ENCODE measurements at places on chromosomes 4 and X. TPM values are rescaled to one million over a fixed set of nuclear protein-coding genes. Genes with fewer than 3 reads are reported as not detected.

GRCh38 chrX:154779261-154779660 is 16.6 kb downstream of the DKC1 start:
- H3K4me3 ChIP-seq = no peak overlapping the region
- H3K4me1 ChIP-seq = no peaks in the 10 kb centered on the region
- no peak overlapping the region for H3K27ac ChIP-seq
- no peaks in the 10 kb centered on the region for H3K27me3 ChIP-seq
- DNase-seq = no peak
- no peaks in the 10 kb centered on the region for H3K36me3 ChIP-seq

DNA sequence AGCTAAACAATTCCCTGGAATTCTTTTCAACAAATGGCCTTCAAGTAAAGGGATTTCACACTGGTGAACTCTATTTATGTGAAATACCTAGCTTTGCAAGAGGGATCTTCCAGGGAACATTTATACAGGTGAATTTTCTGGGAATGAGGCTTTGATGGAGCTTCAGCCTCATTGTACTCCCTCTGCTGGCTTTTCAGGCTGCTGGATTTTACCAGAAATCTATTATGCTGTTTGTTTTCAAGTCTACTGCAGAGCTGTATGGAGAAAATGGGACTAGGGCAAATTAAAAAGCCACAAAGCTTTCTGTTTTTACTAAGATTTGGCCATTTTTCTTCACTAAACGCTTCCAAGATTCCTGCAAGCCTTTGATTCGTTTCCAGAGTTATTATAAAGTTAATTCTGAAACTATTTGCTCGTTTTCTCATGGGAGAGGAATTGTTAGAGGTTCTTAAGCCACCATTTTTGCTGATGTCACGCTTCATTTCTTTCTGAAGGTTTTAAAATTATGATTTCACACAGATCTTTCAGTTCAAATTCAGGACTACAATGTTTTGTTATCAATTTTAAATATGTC is 31.6 kb downstream of the KDM6A start:
- H3K36me3 ChIP-seq = no peaks in the 10 kb centered on the region
- H3K4me3 ChIP-seq = no peak overlapping the region
- H3K27ac ChIP-seq = no peak overlapping the region
- no peak for DNase-seq
- H3K27me3 ChIP-seq = no peaks in the 10 kb centered on the region
- H3K4me1 ChIP-seq = no peaks in the 10 kb centered on the region

NAP1L2 gene
- not detected for total RNA-seq

DNA sequence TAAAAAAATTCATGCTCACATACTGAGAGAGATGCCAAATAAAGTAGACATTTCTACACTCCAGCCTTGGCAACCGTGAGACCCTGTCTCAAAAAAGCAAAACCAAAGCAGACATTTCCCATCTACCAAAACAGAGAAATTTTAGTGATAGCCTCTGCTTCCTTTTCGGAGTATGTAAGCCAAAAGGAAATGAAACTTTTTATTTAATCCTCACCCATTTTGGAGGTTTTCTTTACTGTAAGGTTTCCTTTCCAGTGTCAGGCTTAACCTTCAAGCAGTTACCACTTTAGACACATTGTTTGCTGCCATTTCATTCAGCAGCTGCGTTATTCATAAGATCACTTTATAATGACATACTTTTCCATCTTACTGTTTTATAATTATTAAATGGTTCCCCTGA is 15.9 kb downstream of the ADD1 start:
- peak overlapping the region; percentile 81 for H3K27ac ChIP-seq
- H3K4me3 ChIP-seq = no peak overlapping the region
- no peaks in the 10 kb centered on the region for H3K27me3 ChIP-seq
- H3K4me1 ChIP-seq = peaks cover 45% of the 10 kb centered on the region

SLC16A2 gene
- total RNA-seq = 9.2 TPM

DNA sequence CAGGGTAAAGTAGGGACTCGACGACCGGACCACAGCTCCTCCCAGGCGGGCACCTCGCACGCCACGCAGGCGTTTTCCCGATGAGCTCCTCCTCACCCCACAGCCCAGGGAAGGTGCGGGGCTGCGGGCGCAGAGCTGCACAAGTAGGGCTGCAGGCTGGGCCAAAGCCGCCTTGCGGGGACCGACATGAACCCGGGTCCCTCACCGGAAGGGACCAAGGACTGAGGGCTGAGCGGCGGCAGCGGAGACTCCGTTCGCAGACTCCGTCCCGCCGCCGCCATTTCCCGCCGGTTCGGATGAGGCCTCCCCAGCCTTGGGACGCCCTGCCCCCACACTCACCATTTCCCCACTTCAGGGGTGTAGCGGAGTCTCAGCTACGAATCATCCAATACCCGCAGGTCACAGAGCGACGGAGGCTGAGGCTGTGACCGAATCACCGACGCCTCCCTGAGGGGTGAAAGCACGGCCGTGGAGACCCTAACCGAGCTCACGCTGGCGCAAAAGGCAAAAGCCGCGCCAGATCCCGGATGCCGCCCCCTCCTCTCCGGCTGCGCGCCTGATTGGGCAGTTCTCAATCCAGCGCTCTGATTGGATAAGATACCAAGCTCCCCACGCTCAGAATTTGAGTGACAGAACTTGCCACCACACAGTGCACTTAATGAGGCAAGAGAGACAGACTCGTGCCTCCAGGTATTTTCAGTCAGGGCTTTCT is at the start of gene ZNF732:
TSS of gene ZNF732 (minus strand) at position 506 of the 712 bp plus-strand sequence. CDS start at position 342, 164 bp downstream.
- DNase-seq = no peak
- peaks cover 8% of the 10 kb centered on the region for H3K27me3 ChIP-seq
- H3K4me3 ChIP-seq = peak within 1 kb of the TSS; percentile 18
- no peaks in the 10 kb centered on the region for H3K36me3 ChIP-seq

FBXO8 gene
- 37.0 TPM for total RNA-seq

HTN3 gene
- not detected for total RNA-seq

DNA sequence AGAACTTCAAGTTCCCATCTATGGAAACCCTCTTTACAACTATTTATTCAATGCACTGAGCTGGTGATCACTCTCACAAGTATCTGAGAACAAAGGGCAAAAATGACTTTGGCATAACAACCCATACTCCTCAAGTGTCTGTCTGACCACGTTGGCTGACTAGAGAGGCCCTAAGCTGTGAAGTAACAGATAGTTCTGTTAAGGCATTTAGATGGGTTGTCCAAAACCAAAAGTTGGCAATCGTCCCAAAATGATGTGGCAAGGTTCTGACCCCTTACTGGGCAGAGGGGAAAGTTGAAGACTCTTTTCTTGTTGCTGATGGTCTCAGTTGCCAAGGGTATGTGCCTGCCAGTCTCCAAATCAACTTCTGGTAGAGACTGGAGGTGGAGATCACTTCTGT is 524.8 kb downstream of the PPARGC1A start:
- no peak for DNase-seq

DNA sequence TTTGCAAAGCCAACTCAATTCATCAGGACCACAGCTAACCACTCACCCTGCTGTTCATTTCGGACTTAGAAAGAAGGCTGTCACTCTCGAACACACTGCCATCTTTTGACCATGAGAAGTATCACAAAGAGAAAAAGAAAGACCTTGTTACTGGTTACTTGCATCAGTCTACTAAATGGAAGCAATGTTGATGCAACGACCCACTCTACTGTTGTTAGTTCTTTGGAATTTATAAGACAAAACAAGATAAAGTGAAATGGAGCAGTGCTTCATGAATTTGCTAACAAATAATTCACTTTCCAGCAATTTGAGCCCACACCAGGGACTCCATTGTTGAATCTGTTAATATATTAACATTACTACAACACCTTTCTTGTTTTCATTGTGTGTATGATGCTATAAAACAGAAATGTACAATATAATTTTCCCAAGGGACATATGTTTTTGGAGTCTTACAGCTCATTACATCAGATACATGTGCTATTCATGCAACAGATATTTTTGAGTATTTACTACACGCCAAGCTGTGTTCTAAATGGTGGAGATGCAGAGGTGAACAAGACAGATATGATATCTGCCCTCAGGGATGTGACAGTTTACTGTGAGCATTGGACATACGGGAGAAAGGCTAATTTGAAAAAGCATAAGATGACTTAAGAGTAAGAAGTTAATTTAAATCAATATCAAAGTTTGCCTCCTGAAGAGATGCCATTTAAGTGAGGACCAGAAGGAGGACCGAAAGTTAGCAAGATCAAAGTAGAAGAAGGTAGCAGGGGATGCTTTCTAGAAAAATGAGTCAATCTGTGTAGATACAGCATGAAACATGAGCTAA is 87.2 kb downstream of the AREG start:
- no peak overlapping the region for H3K4me3 ChIP-seq
- DNase-seq = no peak
- H3K27ac ChIP-seq = no peak overlapping the region
- peaks cover 38% of the 10 kb centered on the region for H3K4me1 ChIP-seq

DNA sequence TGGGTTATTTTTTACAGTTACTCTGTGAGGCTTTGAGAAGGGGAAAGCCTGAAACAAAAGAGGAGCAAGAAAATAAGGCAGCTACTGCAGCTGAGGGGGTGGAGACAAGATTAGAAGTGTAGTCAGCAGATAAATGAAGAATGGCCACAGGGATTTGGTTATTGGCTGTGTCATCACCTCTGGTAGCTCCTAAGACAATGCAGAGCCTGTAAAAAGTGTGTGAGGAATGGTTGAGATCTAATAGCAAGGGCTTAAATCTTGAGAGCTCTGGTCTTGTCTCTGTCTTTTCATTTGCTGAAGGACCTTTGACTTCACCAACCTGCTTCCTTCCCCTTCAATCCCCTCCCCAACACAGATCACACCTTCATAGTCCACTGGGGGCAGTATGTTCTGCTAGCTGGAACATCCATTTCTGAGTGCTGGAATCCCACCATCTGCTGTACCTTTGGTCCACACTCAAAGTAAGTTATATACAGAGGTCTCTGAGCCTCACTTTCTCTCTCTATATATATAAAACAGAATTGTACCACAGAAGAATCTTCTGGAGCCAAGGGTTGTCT is 213.7 kb upstream of the ZIC3 start:
- H3K4me3 ChIP-seq = no peak overlapping the region
- no peaks in the 10 kb centered on the region for H3K27me3 ChIP-seq
- no peaks in the 10 kb centered on the region for H3K36me3 ChIP-seq
- no peak overlapping the region for H3K27ac ChIP-seq
- H3K4me1 ChIP-seq = no peaks in the 10 kb centered on the region
- DNase-seq = no peak

KLHL13 gene
- 1.1 TPM for total RNA-seq

STEEP1 gene
- 36.6 TPM for total RNA-seq

HSD17B10 gene
- 46.6 TPM for total RNA-seq

- no peaks in the 10 kb centered on the region for H3K27me3 ChIP-seq
- DNase-seq = peak; percentile 38
- H3K4me3 ChIP-seq = peak overlapping the region; percentile 63
Measured at GRCh38 chrX:135345107-135345589, 35.9 kb downstream of the ETDC start.

ADGRG4 gene
- total RNA-seq = not detected

- H3K27me3 ChIP-seq = no peaks in the 10 kb centered on the region
- DNase-seq = peak; percentile 41
- H3K4me3 ChIP-seq = no peak overlapping the region
Measured at GRCh38 chrX:17689971-17690409, 47.3 kb upstream of the SCML1 start.

DNA sequence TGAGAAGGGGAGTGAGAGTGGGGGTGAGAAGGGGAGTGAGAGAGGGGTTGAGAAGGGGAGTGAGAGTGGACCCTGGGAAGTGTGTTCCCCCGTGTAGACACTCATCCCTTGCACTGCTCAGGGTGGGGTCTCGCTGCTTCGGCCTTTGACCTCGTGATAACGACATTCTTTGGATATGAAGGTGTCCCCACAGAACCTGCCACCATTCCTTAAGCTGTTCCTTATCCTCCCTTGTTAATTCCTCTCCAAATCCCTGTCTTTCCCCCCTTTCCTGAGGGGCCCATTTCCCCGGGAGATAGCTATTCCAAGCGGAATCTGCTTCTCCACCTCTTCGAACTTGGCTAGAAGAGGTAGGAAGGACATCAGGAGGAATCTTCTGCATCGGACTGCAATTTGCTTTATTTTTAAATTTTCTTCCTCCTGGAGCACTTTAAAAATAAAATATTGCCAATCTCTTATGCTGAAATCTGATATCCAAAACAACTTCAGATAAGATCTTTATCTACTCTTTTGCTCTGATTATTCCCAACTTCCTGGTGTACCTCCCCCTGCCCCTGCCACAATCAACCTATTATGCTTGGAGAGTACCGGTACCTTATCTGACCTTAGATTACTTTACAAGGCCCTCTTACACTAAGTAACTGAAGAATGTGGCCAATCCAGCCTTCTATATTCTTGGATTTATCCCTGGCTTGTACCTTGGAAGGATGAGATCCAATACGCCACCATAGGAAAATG is 15.6 kb downstream of the TRIML1 start:
- H3K27me3 ChIP-seq = no peaks in the 10 kb centered on the region
- no peak for DNase-seq
- H3K4me3 ChIP-seq = no peak overlapping the region
- H3K36me3 ChIP-seq = no peaks in the 10 kb centered on the region

- H3K27ac ChIP-seq = no peak overlapping the region
Measured at GRCh38 chr4:94544811-94545210, 93.1 kb downstream of the PDLIM5 start.

GRCh38 chrX:25976683-25977310 is 161.3 kb upstream of the MAGEB18 start:
- H3K4me3 ChIP-seq = no peak overlapping the region
- no peaks in the 10 kb centered on the region for H3K36me3 ChIP-seq
- no peak for DNase-seq
- no peaks in the 10 kb centered on the region for H3K4me1 ChIP-seq
